NK-92 treated with Interleukin-12 subunit alpha and Interleukin-12 subunit beta, amount 100 ng/mL, for 24 hours (cell line): ENCODE measurements at places on chromosomes 5 and 9.

DNA sequence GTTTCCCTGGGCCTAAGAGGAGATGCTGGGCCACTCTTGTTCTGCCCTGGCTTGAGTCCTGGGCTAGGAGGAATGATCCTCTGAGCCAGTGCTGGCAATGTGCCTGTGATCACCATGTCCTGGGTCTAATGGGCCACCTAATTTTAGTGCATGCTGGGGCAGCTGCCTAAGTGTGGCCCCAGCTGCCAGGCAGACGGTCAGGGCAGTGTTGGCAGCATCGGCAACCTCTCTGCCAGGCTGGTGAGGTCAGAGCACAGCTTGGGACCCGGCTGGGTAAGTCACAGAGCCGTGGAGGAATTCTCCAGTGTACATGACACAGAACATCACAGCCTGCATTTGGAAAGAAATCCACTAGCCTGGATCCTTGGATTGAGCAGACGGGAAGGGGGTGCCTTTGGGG lies 21.4 kb upstream of the PITX1 start:
- no peak for DNase-seq

DNA sequence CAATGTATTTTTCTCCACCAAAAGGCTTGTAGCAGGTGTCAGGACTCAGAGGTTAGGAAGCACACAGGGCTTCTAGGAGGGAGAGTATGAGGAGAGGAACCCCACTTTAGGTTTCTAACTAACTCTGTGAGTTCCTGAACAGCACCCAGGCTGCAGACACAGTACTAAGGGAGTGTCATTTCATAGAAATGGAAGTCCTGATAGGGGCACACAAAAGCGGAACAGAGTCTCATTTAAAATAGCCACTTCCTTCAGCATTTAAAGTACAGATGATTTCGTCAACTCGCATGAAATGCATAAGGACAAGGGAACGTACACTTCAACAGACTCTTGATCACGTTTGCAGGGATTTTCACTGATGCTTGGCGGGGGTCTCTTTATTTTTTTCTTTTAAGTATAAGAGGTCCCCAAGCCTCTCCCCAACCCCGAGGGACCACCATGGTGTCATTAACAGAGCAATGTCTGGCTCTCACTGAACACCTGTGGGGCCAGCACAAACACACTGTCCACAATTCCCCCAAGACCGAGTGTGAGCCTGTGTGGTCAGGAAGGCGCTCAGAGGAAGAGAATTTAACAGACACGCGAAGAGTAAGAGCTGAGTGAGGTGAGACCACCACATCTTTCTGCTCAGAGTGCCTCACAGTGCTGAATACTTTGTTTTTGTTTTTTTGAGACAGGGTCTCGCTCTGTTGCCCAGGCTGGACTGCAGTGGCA lies 82.3 kb downstream of the SECISBP2 start:
- DNase-seq, result no peak

DNA sequence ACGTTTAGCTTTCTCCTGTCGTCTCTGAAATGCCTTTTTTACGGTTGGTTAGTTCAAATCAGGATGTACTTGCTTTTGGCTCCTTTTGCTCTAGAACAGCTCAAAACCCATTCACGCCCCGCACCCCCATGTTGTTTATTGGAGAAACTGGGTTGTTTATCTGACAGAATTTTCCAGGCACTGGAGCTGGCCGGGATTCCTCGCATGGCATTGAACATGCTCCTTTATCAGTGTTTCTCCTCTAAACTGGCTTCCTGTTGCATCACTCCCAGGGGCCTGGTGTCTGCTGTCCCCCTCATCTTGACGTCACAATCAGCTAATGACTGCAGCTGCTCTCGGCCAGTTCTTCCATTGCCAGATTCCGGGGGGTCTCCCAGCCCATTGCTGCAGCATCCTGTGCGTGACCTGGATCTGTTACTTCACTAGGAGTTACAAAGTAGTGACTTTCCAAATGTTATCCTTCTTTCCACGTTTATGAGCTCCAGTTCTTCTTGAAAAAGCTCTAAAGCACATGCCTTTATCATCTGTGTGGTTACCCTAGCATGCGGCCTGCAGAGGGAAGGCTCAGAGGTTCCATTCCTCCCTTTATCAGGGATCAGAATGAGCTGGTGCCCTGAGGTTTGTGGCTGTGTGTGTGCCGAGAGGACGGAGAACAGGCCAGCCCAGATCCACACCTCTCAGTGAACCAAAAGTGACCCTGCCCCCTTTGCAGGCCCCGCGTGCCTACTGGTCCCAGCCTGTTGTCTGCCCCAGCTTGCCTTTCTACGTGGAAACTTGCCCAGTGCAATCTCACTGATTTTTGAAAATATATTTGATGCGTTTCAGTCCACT lies 27.5 kb downstream of the FAM163B start:
- DNase-seq, result no peak

GRCh38 chr5:14396066-14396465 lies 185.5 kb upstream of the OTULINL start:
- DNase-seq, result no peak

DNA sequence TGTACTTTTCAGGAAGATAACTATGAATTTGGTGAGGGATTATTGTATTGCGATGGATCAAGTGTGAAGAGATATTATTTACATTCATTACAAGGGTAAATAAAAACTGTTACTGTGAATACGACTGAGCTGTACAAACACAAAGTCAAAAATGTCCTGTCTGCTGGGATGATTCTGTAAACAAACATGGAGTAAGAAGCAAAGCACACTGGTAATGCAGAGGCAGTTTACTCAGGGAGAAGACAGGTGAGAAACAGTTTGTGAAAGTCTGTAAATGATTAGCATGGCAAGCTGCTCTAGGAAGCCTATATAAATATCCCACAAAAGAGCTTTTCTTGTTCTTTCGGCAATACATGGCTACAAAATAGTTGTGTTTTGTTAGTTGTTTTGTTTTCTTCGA lies 115.4 kb upstream of the GNA14 start:
- no peak for DNase-seq

DNA sequence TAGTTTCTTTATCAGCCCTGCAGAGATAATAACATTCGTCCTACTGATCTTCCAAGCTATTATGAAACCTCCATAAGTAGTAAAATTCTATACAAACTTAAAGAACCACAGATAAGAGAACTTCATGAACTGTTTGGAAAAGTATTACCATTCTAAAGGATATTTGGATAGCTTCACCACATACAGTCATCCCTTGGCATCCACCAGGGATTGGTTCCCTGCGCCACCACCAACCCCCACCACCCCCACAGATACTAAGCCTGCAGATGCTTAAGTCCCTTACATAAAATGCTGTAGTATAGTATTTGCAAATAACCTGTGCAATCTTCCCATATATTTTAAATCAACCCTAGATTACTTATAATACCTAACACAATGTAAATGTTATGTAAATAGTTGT lies 61.4 kb upstream of the SHISAL2B start:
- DNase-seq, result no peak

DNA sequence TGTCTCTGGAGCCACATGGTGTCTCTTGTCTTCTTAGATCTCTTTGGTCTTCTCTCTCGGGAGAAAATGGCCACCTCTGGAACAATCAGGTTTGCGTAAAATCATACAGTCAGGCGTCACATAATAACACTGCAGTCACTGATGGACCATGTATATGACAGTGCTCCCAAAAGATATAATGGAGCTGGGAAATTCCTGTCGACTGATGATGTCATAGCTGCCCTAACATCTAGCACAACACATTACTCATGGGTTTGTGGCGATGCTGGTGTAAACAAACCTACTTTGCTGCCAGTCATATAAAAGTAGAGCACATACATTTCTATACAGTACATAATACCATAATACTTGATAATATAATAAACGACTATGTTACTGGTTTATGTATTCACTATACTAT lies 30.1 kb upstream of the RAI14 start:
- DNase-seq, result no peak

DNA sequence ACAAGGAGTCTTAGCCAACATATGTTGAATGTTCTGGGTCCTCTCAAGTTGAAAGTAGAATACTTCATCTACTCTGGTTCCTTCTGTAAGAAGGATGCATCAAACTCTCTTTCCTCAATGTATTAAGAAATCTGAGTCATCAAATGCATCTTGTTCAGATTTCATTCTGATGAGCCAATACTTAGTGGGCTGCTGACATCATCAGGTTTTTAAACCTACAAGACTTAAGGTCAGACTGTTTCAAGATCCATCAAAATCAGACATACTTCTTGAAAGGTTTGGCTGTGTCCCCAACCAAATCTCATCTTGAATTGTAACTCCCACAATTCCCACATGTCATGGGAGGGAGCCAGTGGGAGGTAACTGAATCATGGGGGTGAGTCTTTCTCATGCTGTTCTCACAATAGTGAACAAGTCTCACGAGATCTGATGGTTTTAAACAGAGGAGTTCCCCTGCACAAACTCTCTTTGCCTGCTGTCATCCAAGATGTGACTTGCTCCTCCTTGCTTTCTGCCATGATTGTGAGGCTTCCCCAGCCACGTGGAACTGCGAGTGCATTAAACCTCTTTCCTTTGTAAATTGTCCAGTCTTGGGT lies 168.8 kb downstream of the RAPGEF6 start:
- DNase-seq, result no peak
